ENCODE measurements at places on chromosomes 5 and 9. TPM values are rescaled to one million over a fixed set of nuclear protein-coding genes. Genes with fewer than 3 reads are reported as not detected.
A peak's percentile ranks its signal among the peaks of the same experiment; 100 is the strongest.

DNA sequence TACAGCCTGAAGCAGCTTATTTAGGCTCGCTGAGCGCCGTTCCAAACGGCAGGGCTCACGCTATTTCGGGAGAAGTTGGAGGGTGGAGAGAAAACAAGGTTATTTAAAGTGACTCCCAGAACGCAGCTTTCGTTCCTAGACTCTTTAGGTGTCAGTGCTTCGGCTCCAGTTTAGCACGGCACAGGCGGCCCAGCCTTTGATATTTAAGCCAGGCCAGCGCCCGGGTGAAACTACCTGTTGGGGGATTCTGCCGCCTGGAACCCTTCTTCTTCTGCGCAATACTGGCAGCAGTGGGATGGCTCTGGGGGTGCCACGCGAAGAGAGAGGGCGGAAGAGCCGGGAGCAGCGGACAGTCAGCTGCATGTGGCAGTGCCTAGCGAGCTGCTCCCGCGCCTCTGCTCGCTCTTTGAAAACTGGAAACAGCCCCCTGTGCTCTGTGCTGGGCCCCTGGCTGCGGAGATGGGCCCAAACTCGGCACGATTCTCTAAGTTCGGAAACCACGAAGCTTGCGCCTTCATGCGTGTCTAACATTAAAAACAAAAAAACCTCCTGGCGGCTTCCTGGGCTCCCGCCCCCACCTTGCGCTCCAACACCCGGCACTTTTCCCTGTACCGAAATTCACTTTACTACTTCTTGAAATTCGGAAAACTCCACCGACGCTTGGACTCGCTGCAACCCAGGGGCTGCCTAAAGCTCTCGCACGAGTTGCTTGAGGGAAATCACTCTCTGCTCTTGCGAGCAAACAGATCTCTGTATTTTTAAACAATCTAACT lies 34.6 kb upstream of the NFIB start:
- peak; percentile 75 for DNase-seq

DNA sequence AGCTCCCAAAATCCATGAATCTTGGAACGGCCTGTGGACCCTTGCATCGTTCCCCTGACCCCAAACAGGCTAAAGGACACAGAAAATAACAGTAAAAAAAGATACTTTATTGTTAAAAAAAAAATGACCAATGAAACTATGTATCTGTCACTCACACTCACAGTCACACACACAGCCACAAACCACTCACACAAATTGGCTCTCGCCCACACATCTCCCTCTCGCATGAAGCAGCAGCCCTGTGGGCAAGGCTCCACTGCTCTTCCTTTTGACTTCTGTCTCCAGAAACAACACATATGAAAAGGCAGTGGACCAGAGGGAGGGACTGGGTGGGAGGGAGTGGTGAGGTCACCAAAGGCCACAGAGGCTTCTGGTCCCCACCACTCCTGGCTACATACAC lies 56.6 kb downstream of the SLC36A1 start:
- DNase-seq, result no peak

GRCh38 chr9:129761293-129761900 lies 8.6 kb upstream of the PTGES start:
- DNase-seq, result no peak

DNA sequence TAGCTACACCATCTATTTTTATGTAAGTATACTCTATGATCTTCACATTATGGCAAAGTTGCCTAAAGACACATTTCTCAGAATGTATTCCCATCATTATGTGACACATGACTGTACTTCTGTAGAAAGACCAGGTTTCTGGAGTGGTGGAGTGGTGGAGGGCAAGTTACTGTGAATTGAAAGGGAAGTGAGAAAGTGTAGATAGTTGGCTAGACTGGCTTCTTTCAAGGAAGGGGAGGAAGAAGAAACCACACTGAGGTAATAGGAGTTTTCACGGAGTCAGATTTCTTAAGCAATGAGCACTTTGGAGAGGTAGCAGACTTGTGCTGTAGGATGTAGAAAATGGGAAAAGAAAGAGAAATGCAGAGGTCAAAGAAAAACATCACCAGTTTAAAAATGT lies 50.9 kb upstream of the EQTN start:
- no peak for DNase-seq

DNA sequence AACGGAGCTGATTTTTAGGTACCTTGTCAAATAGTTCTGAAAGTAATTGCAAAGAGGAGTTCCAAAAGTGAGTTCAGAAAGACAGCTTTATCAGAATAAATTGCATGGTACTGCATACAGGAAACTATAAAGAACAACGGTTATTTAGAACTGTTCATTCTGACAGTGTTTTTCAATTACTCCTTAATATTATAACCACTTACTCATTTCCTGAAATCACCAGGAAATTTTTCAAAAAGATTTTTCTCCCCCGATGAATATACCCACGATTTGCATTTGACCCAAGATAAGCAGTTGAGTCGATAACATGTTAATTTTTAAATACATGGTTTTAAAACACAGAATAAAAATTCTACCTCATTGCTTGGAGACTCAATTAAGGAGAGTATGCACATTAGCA lies 9.4 kb downstream of the DOCK8 start:
- no peak for DNase-seq

SLC36A2 gene
- not detected for total RNA-seq

- DNase-seq, result no peak
Measured at GRCh38 chr5:86880344-86880743, 262.6 kb downstream of the COX7C start.

DNA sequence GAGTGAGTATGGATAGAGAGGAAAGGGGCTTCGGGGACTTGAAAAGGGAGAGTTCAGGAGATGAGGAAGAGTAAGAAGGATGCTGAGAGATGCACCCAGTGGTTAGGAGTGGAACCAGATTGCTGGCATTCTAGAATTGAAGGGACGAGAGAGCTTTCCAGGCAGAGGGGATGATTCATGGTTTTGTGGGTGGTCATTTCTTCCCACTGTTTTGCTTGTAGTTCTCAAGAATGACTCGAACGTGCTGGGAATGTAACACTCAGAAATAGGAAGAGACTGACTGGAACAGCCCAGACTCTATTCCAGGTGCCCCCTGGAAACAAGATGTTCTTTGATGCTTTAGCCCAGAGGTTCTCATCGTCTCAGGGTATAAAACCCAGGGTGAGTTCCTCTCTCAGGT lies 294.2 kb downstream of the ICE1 start:
- DNase-seq, result no peak

GDF9 gene
- 0.66 TPM for total RNA-seq

GRCh38 chr5:73654171-73654811 lies 28.3 kb downstream of the ARHGEF28 start:
- peak; percentile 21 for DNase-seq

GRCh38 chr9:24765025-24765756 lies 219.5 kb upstream of the IZUMO3 start:
- no peak for DNase-seq

GRCh38 chr9:86867804-86868313 lies 79.4 kb downstream of the GAS1 start:
- DNase-seq, result peak; percentile 13

GRCh38 chr9:127176631-127177030 lies 54.2 kb upstream of the ANGPTL2 start:
- no peak for DNase-seq

GRCh38 chr5:116402235-116402634 lies 172.4 kb downstream of the SEMA6A start:
- DNase-seq, result no peak

DNA sequence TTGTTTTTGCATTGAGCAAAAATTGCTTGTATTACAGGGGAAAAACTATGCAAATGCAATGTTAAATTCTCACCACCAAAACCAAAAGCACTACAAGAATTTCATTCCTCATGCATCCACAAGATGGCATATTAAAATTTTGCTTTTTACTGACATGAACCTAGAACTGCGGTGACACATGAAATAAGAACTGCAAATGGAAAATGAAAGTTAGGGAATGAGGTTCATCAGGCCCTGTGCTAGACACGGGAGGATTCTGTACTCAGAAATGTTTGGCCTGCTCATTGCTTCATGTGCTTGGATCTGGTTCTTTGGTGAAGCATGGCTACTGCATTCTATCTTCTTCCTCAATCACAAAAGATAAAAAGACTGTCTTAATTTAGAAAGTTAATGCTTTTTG lies 9.1 kb upstream of the RFK start:
- DNase-seq, result peak; percentile 11

- DNase-seq, result peak; percentile 35
Measured at GRCh38 chr9:136202454-136203407, 2.2 kb downstream of the LHX3 start.

BTNL9 gene
- 3.4 TPM for total RNA-seq

- DNase-seq, result no peak
Measured at GRCh38 chr9:88949961-88950340, 41.3 kb upstream of the S1PR3 start.

DNA sequence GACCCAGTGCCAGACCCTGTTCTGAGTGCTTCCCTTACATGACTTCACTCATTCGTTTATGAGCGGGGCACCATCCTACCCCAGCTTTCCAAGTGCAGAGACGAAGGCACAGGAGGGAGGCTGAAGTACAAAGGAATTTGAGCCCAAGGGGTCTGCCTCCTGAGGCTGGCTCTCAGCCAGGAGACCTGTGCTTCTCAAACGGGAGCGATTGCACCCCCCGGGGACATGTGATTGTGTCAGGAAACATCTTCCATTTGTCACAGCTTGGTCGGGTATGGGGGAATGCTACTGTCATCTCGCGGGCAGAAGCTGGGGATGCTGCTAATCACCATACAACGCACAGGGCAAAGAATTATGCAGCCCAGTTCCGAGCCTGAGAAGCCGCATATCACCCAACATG lies 23.9 kb downstream of the ADCY2 start:
- peak; percentile 58 for DNase-seq

SV2C gene
- 0.12 TPM for total RNA-seq

DNA sequence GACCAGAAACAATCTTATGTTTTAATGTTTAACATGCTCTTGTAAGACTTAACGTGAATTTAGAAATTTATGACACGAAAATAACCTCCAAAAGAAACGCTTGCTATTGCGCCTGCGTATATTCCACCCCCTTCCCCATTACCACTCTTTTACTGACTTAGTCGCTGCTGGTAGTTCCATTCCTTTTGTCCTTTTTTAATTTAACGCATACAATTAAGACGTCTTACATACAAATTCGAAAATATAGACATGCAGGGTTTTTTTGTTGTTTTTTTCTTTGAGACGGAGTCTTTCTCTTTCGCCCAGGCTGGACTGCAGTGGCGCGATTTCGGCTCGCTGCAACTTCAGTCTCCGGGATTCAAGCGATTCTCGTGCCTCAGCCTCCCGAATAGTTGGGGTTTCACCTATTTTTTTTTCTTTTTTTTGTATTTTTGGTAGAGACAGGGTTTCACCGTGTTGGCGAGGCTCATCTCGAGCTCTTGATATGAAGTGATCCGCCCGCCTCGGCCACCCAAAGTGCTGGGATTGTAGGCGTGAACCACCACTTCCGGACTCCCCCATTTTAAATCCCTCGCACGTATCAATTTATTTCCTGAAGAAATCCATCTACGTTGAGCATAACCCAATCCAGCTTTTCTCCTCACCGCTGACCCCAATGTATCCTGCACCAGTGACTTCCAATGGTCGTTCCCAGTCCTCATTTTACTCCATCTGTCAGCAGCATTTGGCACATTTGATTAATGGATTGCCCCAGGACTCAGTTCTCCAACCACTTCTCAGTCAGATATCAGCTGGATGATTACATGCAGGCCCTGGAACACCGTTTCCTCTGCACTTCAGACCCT lies 684 bp upstream of the MED7 start:
- peak; percentile 18 for DNase-seq

DNA sequence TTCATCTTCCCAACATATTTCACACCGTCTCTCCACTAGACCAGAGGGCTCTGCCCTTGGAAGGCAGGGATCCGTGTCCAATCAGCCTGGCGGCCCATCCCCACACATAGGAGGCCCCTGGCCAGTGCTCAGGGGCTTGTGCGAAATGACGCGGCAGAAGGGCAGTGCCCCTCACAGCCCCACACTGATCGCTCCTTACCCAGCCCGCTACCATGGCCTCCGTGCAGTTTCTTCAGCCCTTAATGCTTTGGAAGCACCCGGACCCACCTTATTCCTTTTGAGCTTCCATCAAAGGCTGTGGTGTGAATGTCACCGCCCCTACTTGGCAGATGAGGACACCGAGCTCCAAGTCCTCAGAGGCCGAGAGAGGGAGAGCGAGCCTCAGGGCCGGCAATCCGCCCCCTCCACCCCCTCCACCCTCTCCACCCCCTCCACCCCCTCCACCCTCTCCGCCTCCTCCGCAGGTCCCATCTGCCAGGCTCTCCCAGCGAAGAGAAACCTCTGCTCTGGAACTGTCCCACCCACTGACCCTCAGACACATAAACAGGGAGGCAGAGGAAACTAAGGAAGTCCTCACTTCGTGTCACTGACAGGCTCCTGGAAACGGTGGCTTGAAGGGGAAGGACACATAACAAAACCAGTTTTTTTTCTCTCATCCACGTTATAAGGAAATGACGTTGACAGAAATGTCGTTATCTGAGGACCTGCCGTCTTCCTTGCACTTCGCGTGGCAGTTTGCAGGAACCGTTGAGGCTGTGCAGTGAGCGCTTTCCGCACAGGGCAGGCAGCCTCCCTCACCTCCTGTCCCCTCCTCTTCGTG lies 13.9 kb downstream of the QSOX2 start:
- DNase-seq, result no peak

- no peak for DNase-seq
Measured at GRCh38 chr5:150320044-150320613, 17.4 kb upstream of the ARSI start.

DNA sequence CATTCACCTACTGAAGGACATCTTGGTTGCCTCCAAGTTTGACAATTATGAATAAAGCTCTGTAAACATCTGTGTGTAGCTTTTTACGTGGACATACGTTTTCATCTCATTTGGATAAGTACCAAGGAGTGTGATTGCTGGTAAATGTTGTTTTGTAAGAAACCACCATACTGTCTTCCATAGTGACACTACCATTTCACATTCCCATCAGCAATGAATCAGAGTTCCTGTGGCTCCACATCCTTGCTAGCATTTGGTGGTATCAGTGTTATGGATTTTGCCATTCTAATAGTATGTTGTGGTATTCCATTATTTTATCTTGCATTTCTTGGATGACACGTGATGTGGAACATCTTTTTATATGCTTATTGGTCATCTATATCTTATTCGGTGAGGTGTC lies 78.4 kb upstream of the RASGRF2 start:
- DNase-seq, result no peak

- DNase-seq, result no peak
Measured at GRCh38 chr9:80842389-80842788, 847.0 kb downstream of the TLE1 start.
